ENCODE measurements at places on chromosomes 2 and 18. TPM values are rescaled to one million over a fixed set of nuclear protein-coding genes. Genes with fewer than 3 reads are reported as not detected.

The AUP1 gene
- 136 TPM for polyA plus RNA-seq

The UGT1A8 gene
- polyA plus RNA-seq: not detected

The FARSB gene
- polyA plus RNA-seq: 26.2 TPM

The POTEC gene
- polyA plus RNA-seq: 0.03 TPM

The CNTNAP5 gene
- not detected for polyA plus RNA-seq

The TSHZ1 gene
- 38.2 TPM for polyA plus RNA-seq

The LYPD6 gene
- polyA plus RNA-seq: 17.1 TPM

The SFXN5 gene
- 28.7 TPM for polyA plus RNA-seq

The MTCL1 gene
- polyA plus RNA-seq: 13.4 TPM

The SCN2A gene
- 4.7 TPM for polyA plus RNA-seq

The TNFRSF11A gene
- 3.4 TPM for polyA plus RNA-seq

DNA sequence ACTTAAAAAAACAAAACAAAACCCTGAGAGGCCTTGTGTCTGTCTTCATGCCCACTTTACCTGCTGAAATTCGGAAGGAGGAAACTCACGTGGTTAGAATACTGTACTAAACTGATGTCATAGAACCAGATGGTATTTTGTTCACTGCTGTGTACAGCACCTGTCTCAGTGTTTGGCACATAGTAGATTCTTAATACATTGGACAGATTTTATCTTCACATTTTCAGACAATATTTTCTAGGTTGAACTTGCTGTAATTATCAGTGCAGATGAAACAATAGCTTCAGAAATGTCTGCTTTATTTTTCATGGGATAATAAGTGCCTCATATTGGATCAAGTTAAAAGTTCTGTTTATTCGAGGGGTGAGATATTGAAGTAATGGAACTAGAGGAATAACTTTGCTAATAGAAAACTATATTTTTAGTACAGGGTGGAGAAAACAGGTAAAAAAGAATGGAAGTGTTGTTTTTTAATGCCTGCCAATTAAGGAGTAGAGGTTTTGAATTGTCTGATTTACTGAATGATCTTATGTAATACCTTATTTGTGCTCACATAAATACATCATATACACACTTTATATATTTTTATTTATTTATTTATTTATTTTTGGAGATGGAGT, 23.7 kb downstream of the DDX1 start:
- no peak for DNase-seq

GRCh38 chr2:146652311-146652710, 1192.5 kb upstream of the ACVR2A start:
- DNase-seq: no peak

GRCh38 chr2:201130524-201131186, 14.7 kb downstream of the CFLAR start:
- DNase-seq: no peak

DNA sequence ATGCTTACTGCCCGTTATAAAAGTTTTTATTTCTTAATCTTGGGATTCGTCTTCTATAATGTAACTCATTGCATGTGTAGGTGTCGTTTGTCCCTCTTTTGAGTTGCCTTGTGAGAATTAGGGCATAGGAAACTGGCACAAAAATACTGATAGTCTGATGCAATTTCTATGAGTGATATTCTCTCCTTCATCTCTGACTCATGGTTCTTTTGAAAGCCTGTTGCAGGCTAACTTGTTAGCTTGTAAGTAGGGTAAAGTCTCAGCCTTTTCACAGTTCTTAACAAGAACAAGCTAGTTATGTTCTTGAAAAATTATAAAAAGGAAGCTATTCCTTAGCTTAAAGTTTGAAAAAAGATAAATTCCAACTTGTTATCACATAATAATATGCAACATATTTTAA, 1085.4 kb upstream of the NRXN1 start:
- DNase-seq: no peak

- no peak for DNase-seq
These were observed 52.9 kb downstream of the NFATC1 start for GRCh38 chr18:79448621-79449020.

GRCh38 chr2:134564549-134564948, 154.3 kb downstream of the TMEM163 start:
- DNase-seq: no peak

DNA sequence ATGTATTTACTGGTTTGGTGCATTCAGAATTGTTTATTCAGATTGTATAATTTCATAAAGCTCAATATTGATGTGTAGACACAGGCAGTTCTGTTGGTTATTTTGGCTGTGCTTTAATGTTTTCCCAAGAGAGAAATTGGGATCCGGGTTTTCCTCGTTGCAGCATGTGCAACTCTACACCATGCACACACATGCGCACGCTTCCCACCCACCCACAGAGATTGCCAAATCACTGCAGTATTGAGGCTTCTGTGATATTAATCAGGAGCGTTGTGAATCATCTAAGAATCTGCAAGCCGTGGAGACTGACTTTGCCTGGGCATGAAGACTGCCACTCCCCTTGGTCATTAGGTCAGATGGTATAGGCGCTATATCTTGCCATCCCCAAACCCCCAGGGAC, 571.5 kb downstream of the SLC4A3 start:
- DNase-seq: no peak

DNA sequence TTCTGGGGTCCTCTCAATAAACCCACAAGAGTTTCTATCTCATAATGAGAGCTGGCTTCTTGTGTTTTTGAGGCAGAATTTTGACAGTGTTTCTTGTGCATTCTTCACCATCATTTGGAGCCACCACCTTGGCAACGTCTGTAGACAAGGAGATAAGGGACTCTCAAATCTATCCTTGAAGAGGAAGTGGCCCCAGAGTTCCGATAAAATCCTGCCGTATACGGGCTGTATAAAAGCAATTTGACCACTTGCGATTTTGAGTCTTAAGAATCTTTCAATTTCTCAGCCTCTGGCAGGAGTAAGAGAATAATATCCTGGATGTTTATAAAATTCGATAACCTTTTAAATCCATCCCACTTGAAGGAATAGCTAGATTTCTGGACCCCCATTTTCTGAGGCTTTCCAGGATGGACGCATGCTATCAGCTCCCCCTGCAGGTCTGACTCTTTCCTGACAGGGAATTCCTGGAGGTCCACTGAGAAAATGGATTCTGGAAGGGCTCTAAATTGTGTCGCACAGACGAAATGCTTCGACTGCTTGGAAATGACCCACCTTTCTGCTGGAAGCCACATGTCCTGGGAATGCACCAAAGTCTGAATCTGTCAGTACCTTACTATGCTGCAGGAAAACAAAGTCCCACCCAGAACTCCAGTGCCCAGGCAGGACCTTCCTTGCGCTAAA, 54.1 kb downstream of the E2F6 start:
- no peak for DNase-seq

DNA sequence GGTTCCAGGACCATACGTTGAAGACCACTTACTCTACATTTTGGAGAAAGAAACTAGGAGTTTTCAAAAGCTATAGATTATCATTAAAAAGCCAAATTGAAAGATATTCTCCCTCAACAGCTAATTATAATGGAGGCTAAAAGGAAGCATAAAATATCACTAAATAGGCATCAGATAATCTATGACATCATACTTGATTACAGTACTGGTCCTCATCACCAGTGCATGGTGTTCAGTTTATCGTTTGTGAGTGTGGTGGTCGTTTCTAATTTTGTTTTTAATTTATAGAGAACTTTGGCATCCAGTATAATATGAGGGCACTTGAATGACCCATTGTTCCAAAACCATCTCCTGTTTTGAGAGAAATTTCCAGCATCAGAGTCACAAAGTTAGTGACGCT, 80.9 kb downstream of the HNRNPLL start:
- DNase-seq: no peak

DNA sequence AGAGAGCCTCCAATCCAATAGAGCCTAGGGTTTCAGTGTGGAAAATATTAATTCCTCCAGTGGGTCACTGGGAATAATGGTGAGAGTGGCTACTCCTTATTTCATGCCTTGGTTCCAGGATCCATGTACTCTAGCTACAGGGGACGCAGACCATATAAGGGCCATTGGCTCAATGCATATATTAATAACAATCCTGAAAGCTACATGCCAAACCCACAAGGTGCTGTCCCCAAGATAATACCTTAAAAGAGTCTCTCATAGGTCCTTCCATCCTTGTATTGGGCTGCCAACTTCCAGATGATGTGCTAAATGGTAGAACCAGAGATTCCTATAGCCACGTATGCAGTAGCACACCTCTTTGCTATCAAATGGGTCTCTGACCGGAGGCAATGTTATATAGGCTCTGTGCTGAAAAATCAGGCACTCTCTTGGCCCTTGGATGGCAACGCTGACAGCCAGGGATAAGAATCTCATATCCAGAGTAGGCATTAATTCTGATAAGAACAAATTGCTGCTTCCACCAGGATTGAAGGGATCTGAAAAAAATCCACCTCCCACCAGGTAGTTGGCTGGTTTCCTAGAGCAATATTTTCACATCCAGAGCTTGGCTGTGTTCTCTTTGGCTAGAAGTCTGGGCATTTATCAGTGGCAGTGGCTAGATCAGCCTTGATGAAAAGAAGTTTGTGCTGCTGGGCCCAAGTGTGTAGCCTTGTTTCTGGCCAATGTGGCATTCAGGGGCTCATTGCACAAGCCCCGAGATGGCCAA, 218.1 kb upstream of the MGAT5 start:
- no peak for DNase-seq

GRCh38 chr18:9191658-9192256, 55.2 kb downstream of the ANKRD12 start:
- no peak for DNase-seq

DNA sequence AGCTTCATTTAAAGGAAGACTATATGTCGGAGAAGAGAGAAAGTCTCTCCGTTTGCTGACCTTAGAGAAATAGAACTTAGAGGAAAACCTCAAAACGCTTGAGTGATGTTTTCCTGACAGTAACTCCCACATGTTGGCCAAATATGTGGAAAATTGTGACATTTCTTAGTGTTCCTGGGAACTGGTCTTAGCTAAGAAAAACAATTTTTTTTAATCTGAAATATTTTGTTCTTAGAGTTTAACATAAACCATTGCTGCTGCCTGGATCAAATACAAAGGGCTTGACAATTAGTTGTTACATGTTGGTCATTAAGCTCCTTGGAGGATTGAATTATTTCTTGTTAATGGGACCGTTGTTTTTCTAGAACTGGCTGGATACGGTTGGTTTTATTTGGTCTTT, 16.3 kb downstream of the DYNC2LI1 start:
- no peak for DNase-seq

- DNase-seq: no peak
These were observed 78.0 kb upstream of the BZW1 start for GRCh38 chr2:200733713-200734198.

DNA sequence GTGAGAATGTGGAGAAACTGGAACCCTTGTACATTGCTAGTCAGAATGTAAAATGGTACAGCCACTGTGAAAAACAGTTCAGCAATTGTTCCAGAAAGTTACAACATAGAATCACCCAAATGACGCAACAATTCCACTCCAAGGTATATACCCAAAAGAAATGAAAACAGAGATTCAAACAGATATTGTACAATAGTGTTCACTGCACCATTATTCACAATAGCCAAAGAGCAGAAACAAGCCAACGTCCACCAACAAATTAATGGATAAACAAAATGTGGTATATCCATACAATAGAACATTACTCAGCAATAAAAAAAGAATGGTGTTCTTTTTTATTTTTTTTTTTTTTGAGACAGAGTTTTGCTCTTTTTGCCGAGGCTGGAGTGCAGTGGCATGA, 10.9 kb downstream of the CLASP1 start:
- DNase-seq: no peak

- DNase-seq: no peak
These were observed 24.2 kb upstream of the MCFD2 start for GRCh38 chr2:46939626-46940359.

DNA sequence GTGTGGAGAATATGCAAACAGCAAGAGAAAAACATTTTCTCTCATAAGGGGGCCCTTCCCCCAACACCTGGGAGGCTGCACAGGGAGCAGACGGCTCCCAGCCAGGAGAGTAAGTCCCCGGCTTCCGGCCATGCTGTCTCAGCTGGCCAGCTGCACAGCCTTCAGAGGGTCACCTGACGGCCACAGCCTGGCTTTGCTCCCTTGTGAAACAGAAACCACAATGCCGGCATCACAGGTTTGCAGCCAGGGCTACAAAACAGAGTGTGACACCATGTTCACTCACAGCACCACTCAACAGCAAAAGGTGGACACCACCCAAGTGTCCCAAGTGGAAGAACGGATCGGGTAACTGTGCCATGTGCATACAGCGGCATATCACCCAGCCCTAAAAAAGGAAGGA, 86.9 kb upstream of the GPC1 start:
- DNase-seq: no peak

DNA sequence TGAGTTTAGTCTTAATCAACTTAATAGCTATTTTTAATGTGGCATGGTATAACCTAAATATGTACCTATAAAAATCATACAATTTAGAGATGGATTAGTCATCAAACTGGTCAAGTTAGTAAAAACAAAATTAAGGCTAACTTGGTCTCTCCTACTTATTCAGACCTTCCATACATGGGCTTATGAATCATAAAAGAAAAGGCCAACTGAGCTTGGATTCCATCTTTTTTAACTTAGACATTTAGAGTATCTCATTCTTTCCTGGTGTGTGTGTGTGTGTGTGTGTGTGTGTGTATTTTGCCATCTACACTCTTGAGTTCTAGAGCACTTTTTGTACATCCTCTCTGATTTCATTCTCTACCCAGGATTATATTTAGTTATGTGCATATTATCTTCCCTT, 637.5 kb downstream of the PLCL1 start:
- DNase-seq: no peak

- no peak for DNase-seq
These were observed 97.0 kb upstream of the CD226 start for GRCh38 chr18:70044632-70045031.

- no peak for DNase-seq
These were observed 37.3 kb downstream of the EFR3B start for GRCh38 chr2:25079050-25079635.

GRCh38 chr2:43977677-43978375, 18.0 kb downstream of the LRPPRC start:
- no peak for DNase-seq

DNA sequence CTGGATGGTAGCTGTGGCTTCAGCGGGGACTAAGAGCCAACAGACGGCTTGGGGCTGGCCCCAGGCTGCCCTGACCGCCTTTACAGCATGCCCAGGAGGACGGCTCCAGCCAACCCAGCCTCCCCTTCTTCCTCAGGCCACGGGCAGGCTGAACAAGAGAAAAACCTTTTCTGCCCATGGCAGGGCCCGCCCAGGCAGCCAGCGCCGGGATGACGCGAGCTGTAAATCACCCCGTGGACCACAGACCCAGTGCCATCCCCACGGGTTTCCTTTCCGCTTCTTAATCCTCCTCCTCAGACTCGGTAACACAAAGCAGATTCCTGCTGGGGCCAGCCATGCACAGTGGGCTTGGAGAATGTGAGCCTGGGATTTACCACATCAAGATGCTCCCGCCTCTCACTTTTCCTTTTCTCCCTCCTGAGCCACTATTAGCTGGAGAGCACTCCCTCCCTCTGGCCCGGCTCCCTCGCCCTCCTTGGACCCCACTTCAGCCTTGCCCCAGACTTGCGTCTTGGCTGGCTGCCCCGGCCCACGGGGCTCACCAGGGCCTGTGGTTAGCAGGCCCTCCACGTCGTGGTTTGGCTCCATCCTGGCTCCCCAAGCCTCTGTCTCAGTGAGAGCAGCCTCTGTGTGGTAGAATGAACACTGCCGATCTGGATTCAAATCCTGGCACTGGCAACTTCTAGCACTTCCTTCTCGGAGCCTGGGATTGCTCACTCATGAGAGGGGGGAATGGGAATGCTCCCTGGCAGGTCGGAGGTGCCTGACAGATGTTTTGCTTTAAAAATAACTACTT, 31.4 kb downstream of the ATOH8 start:
- no peak for DNase-seq
